ENCODE measurements at places on chromosomes 5 and 9.

- DNase-seq = no peak
These were observed 621 bp downstream of the CEP72 start for GRCh38 chr5:612498-613424.

- no peak for DNase-seq
These were observed 148.0 kb upstream of the FREM1 start for GRCh38 chr9:15058236-15058635.

DNA sequence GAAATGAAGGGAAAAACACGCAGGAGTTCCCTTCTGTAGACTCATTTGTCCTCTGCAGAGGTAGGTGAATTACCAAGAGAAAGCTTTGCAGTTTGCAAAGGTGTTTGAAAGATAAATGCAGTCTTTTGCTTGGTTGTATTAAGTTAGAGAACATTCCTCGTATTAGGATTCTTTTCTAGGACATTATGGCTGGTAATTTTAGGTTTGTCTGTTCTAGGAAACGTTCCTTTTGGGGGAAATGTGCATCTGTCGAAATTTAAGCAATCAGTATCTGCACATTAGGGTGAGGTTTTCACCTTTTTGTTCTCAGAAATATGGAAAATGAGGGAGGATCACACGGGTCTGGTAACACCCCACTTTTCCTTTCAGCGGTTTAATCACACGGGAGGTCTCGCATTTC, 45.1 kb downstream of the GAS1 start:
- no peak for DNase-seq

DNA sequence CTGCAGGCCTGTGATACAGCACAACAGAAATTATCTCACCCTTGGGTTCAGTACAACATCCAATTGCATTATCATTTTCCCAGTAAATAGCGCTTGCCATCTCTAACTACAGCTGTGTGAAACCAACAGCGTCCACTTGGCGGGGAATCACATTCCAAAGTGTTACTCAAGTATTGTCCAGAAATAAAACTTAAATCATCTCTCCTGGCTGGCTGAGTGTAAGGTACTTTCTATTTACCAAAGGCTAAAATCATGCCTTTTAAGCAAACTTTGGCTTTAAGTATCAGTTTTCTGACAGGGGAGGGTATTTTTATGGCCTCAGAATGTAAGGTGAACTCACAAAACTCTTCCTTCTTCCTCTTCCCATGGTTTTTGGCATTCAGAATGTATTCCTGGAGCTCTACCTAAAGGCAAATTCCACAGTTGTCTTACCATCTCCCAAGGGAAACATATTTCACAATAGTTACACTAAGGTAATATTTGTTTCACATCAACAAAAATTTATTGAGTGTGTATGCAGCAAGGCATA, 205.6 kb upstream of the MPDZ start:
- no peak for DNase-seq

DNA sequence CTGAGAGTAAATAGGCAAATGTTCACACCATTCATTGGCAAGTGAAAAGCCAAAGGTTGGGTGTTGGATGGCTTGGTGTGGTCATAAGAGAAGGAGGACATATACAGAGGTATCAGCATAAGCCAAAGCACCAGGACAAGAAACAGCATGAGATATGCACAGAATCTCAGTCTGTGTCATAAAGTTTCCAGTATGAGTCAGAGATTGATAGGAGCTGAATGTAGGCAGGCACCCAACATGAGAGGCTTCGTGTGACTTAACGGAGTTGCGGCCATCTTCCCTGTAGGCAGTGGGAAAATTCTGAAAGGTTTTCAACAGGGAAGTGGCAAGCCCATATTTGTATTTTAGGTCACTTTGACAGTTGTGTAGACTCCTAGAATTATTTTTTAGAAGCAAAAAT, 54.5 kb downstream of the SNCAIP start:
- DNase-seq = no peak

DNA sequence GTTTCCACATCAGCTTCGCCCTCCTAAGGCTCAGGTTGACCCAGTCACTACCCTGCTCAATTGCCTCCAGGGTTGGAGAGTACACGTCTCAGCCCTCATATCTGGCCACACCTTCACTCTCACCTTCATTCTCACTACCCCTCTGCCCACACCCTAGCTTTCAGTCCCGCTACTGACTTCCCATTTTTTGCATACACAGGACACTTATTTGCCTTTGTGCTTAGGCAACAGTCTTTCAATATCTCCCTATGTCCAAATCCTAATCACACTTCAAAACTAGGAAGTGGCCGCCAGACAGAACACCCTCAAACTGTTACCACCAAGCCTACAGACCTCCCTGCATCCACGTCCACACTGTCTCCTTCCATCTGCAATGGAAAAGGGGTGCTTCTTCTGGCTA, 10.9 kb downstream of the MCTP1 start:
- no peak for DNase-seq

DNA sequence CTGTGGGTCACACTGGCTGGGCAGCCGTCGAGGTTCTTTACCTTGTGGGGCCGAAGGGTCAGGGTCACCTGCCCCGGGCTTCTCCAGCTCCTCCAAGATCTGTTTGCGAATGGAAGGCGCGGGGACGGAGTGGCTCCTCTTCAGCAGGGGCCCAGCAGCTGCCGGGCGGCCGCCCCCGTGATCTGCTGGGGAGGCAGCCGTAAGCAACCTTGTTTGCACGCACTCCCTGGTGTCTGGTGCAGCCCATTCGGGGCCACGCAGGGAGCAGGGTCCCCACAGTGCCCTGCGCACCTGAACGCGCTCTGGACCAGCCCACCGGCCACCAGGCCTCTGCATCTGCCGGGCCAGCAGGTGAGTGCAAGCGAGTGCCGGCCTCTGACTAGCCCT, 34.9 kb downstream of the PNPLA7 start:
- no peak for DNase-seq

- no peak for DNase-seq
These were observed 107.4 kb upstream of the LHFPL2 start for GRCh38 chr5:78755822-78756429.

DNA sequence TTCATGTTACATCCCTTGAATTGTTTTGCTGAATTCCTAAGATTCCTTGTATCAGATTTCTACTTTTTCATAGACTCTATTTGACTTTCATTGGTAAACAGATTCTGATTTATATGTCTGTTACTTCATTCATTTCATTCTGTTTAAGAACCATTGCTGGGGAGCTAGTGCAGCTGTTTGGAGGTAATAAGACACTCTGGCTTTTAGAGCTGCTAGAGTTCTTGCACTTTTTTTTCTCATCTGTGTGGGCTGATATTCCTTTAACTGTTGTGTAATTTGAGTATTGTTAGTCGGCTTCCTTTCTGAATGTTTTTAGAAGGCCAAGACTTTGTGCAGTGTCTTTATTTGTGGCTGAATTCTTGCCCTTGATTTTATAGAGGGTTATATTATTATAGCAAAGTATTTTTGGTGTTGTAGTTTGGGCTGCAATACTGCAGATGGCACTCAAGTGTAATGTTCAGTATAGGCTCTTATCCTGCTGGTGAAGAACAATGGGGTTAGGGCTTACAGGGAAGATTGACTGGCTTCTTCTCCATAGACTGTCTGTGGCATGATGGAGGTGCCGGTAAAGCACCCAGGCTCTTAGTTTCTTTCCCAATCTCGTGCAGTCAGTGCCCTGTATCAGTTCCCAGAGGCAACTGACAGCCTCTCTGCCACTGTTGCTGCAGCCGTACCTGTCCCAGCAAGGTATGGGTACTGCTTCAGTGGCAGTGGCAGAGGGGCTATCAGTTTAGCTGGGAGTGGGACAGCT, 162.2 kb downstream of the OXCT1 start:
- no peak for DNase-seq

DNA sequence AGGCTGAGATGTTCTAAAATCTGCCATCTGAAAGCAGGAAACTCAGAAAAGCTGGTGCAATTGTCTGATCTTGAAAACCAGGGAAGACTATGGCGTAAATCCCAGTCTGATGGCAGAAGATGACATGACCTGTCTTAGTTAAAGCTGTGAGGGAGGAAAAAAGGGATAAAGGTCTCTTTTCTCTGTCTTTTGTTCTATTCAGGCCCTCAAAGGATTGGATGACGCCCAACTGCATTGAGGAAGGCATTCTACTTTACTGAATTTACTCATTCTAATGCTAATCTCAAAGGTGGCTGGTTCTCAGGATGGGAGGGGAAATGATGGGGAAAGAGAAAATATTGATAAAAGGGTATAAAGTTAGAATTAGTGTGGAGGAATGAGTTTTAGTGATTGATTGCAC, 312.8 kb upstream of the CTNND2 start:
- DNase-seq = no peak

DNA sequence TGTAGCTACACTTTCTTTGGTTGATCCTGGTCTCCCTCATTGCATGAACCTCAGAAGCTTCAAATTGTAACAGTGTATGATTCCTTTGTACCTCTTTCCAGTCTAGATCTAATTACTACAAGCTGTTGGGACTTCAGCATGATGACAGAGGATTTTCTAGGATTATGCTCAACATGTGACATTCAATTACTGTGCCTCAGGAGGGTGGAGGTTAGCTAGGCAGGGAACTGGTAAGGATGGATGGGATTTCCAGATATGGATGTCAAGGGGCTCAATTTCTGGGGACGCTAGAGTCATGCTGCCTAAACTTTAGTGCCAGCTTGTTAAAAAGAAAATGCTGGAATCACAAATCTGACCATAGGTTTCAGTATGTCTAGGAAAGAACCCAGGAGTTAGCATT, 29.2 kb upstream of the GLRA1 start:
- DNase-seq = no peak

- DNase-seq = no peak
These were observed 57.4 kb downstream of the CFAP95 start for GRCh38 chr9:69877852-69878514.

DNA sequence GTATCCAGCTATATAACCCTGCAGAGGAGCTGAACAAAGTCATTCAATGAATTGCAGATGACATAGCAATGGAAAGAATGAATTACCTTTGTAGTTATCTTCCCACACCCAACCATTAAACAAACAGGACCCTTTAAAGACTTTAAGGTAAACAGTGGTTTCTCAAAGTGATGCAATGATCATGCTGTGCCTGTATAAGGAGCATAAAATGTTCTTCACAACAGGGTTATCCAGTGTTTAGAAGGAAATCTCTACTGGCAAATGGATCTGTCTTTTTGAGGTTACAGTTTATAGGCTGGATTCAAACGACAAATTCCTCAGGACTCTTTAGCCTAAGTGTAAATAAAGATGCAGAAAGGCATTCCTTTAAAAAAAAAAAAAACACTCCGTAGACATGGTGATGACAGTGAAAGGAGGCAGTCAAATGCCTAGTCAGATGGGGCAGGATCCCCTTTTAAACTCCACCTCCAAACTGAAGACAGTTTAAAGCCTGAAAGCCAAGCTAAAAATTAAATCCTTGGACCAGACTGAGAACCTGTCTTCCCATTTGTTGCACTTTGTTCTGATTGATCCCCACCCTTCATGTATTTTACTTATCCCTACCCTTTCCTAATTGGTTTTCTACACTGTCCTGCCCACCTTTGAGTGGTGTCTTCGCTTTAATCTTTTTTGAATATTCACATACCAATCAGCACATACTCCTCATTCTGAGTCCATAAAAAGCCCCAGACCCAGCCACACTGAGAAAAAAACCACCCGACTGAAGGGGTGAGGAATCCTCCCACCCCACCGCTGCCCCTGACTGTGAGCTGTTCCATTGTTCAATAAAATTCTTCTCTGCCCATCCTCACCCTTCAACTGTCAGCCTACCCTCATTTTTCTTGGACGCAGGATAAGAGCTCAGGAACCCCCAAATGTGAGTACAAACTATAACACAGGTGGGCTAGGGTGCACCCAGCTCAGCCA, 761.3 kb upstream of the DMAC1 start:
- DNase-seq = no peak

GRCh38 chr9:18350036-18350435, 123.9 kb upstream of the ADAMTSL1 start:
- DNase-seq = no peak

GRCh38 chr5:137461391-137462264, 37.5 kb downstream of the SPOCK1 start:
- DNase-seq = no peak

DNA sequence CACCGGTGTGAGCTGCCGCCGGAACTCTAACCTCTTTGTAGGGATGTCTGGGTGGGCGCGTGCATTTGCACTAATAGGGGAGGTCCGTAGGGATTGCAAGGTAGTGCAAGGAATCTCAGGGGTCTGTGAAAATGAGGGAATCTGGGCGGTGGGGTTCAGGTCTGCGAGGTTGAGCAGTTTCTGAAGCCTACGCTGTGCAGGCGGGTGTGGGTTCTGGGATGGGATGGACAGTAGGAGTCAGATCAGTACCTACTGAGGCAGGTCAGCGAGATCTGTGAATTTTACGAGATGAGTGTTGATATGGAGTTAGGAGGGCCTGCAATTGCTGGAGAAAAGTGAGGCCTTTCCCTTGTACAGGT, 856 bp upstream of the ATOSB start:
- no peak for DNase-seq

DNA sequence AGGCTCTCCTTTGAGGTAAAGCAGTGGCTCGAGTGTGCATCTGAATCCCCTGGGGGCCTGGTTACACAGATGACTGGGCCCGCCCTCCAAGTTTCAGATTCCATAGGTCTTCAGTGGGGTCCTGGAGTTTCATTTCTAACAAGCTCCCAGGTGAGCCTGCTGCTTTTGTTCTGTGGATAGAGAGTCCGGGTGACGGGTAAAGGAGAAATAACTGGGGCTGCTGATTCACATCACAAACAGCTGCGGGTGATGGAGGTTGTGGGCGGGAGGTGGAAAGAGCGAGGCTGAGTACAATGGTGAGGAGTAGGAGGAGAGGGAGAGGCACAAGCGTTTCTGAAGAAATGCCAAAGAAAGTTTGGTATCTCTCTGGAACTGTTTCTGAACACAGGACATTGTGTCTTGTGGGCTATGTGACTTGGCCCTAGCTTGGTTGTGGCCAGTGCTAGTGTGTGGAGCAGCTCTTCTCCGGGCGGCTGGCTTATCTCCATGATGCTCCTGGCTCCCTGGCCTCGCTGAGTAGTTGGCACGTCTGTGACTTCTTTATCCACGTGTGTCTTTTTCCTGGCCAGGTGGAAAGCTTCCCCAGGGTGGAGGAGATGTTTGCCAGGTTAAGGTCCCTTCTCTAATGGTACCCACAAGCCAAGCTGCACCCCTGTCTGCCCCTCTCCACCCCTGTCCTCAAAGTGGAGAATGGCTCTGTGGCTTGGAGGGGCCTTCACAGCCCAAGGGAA, 61.7 kb downstream of the HSPA4 start:
- DNase-seq = peak; percentile 35

DNA sequence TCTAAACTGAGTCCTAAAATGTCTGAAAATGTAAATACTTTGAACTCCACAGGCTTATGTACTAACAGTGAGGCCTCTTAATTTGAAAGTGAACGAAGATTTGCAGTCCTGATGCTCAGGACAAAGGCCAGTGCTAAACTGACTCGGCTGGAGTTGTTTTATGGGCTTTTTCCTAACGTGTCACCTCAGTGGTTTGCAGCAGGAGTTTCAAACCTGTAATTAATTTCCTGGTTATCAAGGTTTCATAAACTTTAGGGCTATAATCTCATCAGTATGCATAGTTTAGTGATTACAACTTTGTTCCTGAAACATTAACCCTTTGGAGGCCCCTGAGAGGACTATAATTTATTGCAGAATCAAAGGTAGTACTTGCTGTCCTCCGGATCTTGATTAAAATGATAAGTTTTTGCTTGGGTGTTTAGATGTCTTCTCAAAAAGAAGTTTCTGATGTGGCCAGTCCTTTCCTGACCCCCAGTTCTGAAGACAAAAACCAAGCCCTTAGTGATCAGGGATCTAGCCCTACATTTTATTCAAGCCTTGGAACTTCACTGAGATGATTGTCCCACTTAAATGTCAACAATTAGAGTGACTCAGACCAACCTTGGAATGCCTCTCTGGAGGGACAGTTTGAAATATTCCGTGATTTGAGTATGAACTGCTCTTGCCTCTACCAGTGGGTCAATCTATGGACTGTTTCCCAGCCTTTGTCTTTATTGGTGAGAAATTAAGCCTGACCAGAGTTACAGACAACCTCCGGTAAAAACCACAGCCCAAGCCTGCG, 11.1 kb upstream of the S100Z start:
- DNase-seq = no peak

All from ecto neural progenitor cell (in vitro differentiated cells).